ENCODE measurements at places on chromosomes 4 and X. TPM values are rescaled to one million over a fixed set of nuclear protein-coding genes. Genes with fewer than 3 reads are reported as not detected.

NPY1R gene
- total RNA-seq: not detected

HSFX1 gene
- total RNA-seq: 1.2 TPM

SLITRK2 gene
- not detected for total RNA-seq

GUCY1A1 gene
- total RNA-seq: not detected

CT45A5 gene
- total RNA-seq: not detected

DYNLT3 gene
- total RNA-seq: 12.1 TPM

DLG3 gene
- total RNA-seq: 21.5 TPM

TMEM144 gene
- 0.39 TPM for total RNA-seq

ELOVL6 gene
- total RNA-seq: 45.3 TPM

ETDB gene
- not detected for total RNA-seq

Data from T-helper 1 cell treated with Interleukin-12 subunit alpha and Interleukin-12 subunit beta and Interleukin-4 antibody, amounts not matched to agents 30 ng/mL and 1 ng/mL, for 36 hours (primary cell).